ENCODE measurements at places on chromosomes 2 and 18.

DNA sequence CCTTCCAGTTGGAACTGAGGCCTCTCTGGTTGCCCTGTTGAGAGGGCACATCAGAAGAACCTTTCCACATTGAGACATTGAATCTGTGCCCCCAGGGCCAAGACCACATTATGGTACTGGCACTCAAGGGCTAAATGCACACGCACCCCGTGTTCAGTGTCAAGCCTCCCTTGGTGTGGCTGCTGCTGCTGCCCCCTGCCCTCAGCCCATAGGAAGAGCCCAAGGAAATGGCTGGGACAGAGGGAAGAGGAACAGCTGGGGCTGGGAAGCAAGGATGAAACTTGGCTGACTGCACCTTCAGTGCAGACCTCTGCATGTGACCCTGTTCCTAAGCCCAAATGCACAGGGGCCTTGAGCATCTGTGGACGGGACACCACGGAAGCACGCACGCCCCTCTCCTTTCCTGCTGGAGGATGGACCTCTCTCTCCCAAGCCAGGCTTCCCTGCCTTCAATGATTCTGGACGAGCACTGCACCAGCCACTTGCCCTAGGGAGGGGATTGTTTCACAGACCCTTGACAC, 40.2 kb downstream of the NIFK start:
- no peak for DNase-seq

GRCh38 chr2:185785851-185786473, 47.4 kb downstream of the FSIP2 start:
- DNase-seq = no peak

- no peak for DNase-seq
Measured at GRCh38 chr18:58618822-58619595, 9.9 kb downstream of the ALPK2 start.

DNA sequence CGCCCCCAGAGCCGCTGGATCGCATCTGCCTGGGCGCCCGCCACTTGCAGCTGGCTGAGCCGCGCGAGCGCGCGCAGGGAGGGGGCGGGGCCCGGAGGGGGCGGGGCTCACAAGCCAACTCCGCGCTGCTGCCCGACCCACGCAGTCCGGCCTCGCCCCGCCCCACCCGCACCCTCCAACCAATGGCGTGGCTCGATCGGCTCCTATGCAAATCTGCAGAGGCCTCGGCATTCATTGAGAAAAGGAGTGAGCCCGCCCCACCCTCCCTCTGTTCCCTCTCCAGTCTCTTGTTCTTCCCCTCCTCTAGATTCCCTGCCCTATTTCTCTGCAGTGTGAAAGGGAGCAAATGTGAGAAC, at the start of gene ALK:
Gene ALK, minus strand, starts transcription at position 27 of the 356 bp plus-strand sequence. CDS start 927 bp downstream, outside the sequence.
- peak; percentile 29 for DNase-seq

DNA sequence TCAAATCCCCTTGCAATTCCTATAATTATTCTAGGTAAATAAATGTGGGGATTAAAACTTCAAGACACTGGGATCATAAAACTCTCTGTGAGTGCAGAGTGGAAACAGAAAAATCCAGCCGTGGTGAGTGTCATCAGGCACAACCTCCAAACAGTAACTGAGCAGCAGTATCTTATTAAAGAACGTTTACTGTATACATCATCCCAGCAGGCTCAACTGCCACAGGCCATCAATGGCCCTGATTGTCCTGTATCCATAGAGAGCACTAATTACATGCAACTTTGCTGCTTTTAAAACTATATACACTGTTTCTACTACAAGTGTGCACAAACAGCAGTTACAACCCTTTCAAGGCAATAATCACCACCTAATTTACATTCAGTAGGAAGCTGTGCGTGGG, 23.9 kb downstream of the GAREM1 start:
- DNase-seq = no peak

DNA sequence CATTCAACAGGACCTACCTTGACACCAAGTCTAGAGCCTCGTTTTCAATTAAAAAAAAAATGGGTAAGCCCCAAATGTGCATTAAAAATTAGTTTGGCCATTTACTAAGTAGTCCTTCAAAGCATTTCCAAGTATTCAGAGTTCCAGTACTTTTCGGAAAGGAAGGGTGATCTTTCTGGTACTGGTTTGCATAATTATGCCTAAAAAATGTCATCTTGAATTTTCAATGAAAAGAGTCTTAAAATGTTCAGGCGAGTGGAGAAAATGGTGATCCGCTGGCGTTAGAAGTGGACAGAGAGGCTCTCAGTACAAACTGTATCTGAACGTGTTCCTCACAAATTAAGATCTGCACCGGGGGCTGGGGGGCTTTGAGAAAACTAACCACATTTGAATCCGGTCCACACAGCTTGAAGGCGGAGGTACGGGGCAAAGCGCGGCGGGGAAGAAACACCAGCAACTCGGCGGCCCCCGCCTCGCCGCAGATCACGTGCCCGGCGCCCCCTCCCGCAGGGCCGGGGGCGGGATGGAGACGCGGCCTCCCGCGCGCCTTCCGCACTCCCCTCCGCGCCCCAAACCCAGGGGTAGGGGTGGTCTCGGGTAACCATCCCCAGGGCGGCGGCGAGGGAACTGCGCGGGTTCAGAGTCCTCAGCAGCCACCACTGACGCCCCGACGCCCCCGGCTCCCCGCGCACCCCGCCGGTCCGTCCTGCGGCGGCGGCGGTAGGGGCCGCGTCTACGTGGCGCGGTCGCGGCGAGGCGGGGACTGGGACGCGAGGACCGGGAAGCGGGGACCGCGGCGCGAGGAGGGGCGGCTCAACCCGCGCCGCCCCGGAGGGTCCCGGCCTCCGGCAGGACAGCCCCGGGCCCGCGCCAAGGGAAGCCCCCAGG, 564 bp downstream of the LPIN2 start:
- DNase-seq = peak; percentile 18

DNA sequence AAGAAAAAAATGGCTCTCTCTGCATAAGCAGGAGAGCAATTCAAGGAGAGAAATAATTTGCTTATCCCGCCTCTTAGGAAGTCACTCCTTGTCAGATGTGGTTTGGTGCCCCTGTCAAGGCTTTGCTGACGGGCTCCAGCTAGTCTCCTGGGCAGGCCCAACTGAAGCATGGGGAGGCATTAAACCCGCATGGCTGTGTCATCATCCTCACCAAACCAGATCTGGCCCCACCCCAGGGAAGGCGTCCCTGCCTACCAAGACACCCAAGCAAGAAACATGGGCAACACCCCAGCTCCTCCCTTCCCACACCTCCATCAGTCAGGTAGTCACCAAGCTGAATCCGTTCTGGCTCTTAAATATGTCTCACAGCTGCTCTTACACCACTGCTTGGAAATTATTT, 108.0 kb downstream of the SGPP2 start:
- no peak for DNase-seq

GRCh38 chr18:50734342-50734741, 85.5 kb downstream of the MRO start:
- no peak for DNase-seq

- no peak for DNase-seq
Measured at GRCh38 chr2:43872151-43872550, 33.4 kb downstream of the ABCG8 start.

DNA sequence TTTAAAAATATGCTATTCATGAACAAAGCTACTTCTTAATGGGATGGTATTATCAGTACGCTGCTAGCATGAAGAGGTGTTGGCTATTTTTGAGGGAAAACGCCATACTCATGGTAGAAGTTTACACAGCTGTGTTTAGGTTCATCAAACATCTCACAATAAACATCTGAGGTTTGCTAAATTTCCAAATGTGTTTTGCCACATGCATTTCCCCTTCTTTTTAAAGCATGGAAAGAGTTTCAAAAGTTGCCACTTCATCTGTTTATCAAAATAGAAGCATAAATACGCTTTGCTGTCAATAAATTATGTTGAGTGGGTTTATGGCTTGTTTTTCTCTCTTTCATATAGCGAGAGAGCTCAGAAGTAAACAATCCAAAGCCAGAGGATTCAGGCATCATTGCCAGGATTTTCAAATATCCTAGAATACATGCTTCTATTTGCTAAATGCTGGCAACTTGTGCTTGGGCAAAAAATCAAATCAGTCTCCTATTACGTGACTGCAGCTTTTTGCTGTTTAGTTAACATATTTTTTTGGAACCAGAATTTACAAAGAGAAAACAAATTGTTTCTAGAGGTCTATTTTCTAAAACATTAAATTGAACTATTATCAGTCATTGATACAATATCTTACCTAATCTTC, 1919.9 kb upstream of the LRRTM1 start:
- DNase-seq = no peak

DNA sequence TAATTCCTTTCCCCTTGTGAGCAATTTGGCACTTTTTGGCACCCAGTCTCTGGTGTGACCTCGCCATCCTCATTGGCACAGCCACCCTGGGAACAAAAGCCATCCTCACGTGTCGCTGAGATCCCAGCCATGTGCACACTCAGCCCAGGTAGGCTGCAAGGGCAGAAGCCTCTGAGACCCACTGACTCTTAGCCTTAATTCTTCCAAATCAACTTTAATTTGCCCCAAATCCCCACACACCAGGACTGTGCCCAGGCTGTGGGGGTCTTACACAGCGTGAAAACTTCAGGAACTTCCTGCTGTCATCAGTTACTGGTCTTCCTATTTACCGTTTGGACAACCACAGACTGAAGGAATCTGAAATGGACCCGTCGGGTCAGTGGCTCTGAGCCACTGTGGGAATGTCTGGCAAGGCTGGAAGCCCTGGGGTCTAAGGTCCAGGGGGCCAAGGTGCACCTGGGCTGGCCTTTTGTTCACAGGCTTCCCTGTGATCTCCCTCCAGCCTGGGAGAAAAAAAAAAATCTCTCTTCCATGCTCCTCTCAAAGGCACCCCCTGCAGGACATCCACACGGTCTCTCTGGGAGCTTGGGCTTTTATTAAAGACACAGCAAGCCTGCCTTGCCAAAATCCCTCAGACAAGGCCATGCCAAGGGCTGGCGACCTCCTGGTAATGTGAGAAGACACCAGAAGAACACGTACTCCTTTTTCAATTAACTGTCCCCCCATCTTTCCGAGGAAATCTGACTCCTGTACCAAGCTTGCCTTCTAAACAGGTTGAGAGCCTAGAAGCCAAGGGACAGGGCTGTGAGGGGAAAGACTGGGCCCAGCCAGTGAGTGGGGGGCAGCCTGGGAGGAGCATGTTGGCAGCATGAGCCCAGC, 42.1 kb upstream of the LAPTM4A start:
- no peak for DNase-seq

DNA sequence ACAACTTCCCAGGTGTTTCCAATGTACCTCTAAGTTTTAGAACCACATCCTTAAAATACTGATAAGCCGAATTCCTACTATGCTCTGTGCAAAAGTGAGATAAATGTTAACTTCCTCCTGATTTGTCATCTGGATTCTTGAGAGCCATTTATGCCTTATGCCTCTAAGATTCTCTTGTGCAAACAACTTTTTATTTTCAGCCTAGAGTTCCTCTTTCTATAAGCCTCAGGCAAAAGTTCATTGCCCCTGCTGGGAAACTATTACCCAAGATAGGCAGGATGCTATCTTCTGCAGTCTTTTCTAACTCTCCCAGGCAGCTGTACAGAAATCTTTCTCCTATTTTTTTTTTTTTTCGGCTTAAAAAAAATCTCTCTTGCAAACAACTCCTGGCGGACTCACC, 216.1 kb downstream of the KCNJ3 start:
- DNase-seq = no peak

GRCh38 chr2:154375579-154375931, 322.9 kb upstream of the KCNJ3 start:
- DNase-seq = no peak

DNA sequence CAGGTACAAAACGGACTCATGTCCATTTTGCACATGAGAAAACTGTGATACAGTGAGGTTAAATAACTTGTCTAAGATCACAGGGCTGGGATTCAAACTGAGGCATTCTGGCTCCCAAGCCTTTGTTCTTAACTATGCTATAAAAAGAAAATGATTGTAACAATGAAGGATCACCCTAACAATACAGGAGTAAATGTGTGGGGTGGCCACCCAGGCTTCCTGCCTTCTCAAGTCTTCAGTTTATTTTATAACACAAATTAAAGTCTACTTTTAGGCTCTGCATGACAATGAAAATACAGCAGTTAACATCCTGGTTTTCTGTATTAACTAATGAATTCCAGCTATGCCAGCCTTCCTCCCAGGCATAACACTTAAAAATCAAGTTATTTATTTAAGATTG, 7.6 kb downstream of the WDFY1 start:
- no peak for DNase-seq

- no peak for DNase-seq
Measured at GRCh38 chr2:102321941-102322719, 10.8 kb downstream of the IL1RL1 start.

GRCh38 chr2:44537264-44537663, 175.5 kb downstream of the CAMKMT start:
- DNase-seq = no peak

- DNase-seq = no peak
Measured at GRCh38 chr18:79507546-79508480, 112.1 kb downstream of the NFATC1 start.

DNA sequence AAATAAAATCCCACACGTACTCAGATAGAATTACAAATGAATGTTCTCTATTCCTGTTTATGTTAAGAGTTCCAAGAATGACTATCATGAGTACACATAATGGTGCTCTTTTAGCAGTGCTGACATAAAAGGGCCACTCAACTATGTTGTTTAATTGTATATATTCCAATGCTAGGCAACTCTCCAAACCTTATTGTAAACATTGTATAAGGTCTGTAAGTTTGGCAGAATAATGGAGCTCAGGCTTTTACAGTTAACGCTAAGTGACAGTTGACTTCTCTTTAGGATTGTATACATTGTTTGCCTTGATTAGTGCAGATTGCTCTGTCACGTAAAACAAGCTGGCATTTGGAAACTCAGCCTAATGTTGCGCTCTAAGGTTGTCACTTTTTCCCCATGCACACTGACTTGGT, 20.8 kb downstream of the RBMS1 start:
- DNase-seq = no peak

GRCh38 chr2:189522435-189523151, 58.0 kb downstream of the SLC40A1 start:
- DNase-seq = no peak

DNA sequence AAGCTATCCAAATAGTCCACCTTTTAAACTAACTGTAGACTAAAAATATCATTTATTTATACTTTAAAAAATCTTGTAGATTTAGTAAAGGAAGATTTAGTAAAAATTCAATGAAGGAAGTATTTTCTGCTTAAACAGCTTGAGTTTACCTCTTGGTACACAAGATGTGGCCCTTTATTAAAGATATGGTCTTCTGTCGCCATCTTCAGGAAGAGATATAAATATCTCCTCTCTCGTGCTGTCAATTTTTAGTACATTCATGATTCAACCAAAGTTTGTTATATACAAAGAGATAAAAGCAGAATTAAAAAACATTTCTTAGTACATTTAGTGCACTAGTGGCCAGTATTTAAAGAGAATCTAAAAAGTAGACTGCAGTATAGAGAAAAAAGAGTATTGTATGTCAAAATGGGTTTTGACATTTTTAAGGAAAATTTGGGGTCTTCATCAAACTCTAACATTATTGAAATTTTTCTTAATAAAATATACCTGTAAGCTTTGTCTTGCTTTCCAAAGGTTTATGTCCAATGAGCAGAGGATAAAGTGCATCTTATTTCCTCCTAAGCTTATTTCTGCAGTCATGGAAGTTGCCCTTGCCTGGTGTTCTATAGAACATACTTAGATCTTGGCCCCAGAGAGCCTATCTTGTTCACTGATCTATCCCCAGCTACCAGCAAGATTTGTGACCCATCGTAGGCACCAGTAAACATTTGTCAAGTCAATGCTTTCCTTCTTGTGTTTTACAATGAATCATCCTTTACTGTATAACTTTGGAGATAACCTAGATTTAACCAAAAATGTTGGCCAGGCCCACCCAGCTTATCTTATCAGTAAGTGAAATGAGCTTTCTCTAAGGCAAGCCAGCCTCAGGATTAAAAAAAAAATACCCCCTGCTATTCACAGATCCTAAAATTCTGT, 18.5 kb upstream of the EML6 start:
- no peak for DNase-seq

GRCh38 chr2:214103276-214104001, 307.4 kb upstream of the VWC2L start:
- DNase-seq = no peak
